T-helper 1 cell treated with Interleukin-12 subunit alpha and Interleukin-12 subunit beta and Interleukin-4 antibody, amounts not matched to agents 30 ng/mL and 1 ng/mL, for 36 hours (primary cell): ENCODE measurements at places on chromosomes 3 and 15. TPM values are rescaled to one million over a fixed set of nuclear protein-coding genes. Genes with fewer than 3 reads are reported as not detected.

Gene REC114
- total RNA-seq, result not detected in 2 replicates

Gene SLC28A1
- total RNA-seq, result not detected in 2 replicates

Gene SPRED1
- 0.12 and 0.20 TPM in 2 replicates for total RNA-seq

Gene LACTB
- 16.8 and 19.6 TPM in 2 replicates for total RNA-seq

Gene IL17RB
- total RNA-seq, result 2.3 and 2.6 TPM in 2 replicates

Gene DHFR2
- total RNA-seq, result 7.9 and 9.2 TPM in 2 replicates

Gene NR2E3
- not detected in 2 replicates for total RNA-seq

Gene HTR3E
- not detected in 2 replicates for total RNA-seq

Gene GPR176
- total RNA-seq, result 0.10 and 0.20 TPM in 2 replicates

Gene MESP2
- total RNA-seq, result not detected in 2 replicates

Gene PTPRG
- total RNA-seq, result 2.1 and 2.5 TPM in 2 replicates

Gene RETNLB
- not detected in 2 replicates for total RNA-seq

Gene CCK
- total RNA-seq, result not detected in 2 replicates

Gene TBC1D23
- 32.3 and 34.1 TPM in 2 replicates for total RNA-seq

Gene FOXB1
- total RNA-seq, result 1.4 and 1.6 TPM in 2 replicates

Gene PARP15
- 43.2 and 43.5 TPM in 2 replicates for total RNA-seq

Gene ALS2CL
- total RNA-seq, result 1.6 and 1.9 TPM in 2 replicates

Gene FRMD5
- not detected in 2 replicates for total RNA-seq

Gene RAB43
- total RNA-seq, result 64.3 and 66.8 TPM in 2 replicates

Gene AMOTL2
- not detected in 2 replicates for total RNA-seq

Gene FBXW12
- not detected in 2 replicates for total RNA-seq

Gene CFAP91
- 0.17 and 0.20 TPM in 2 replicates for total RNA-seq

Gene TMEM212
- total RNA-seq, result not detected in 2 replicates

Gene CACNA2D2
- 1.7 and 1.8 TPM in 2 replicates for total RNA-seq

Gene RTF1
- 39.8 and 43.9 TPM in 2 replicates for total RNA-seq

Gene SCN11A
- 0.07 and 0.12 TPM in 2 replicates for total RNA-seq

Gene MYEF2
- total RNA-seq, result 26.7 and 28.2 TPM in 2 replicates

Gene TLR9
- total RNA-seq, result 0.34 and 0.49 TPM in 2 replicates

Gene LMAN1L
- 3.7 and 3.8 TPM in 2 replicates for total RNA-seq

Gene MRPS11
- total RNA-seq, result 61.5 and 63.5 TPM in 2 replicates

Gene SRGAP3
- 1.3 and 1.6 TPM in 2 replicates for total RNA-seq

Gene SUSD5
- total RNA-seq, result not detected in 2 replicates

Gene NTRK3
- 0.37 and 0.51 TPM in 2 replicates for total RNA-seq

Gene ISLR
- total RNA-seq, result not detected in 2 replicates

Gene MED12L
- 1.4 and 2.2 TPM in 2 replicates for total RNA-seq

Gene CDHR4
- 0.20 and 0.22 TPM in 2 replicates for total RNA-seq

Gene FSIP1
- 0.22 and 0.91 TPM in 2 replicates for total RNA-seq

Gene CTXN2
- not detected in 2 replicates for total RNA-seq
